ENCODE measurements at places on chromosomes 11 and 22.

GRCh38 chr11:46888636-46889035 lies 29.7 kb downstream of the LRP4 start:
- no peak for DNase-seq

GRCh38 chr11:74235121-74235520 lies 64.0 kb downstream of the PPME1 start:
- no peak for DNase-seq

- DNase-seq: no peak
Observed at GRCh38 chr11:36726420-36726819, 128.4 kb upstream of the RAG2 start.

GRCh38 chr11:109138196-109138595 lies 283.8 kb upstream of the C11orf87 start:
- DNase-seq: no peak

GRCh38 chr11:714436-714835 lies 8.4 kb downstream of the EPS8L2 start:
- no peak for DNase-seq

GRCh38 chr11:487571-488021 lies 19.4 kb downstream of the RNH1 start:
- no peak for DNase-seq

DNA sequence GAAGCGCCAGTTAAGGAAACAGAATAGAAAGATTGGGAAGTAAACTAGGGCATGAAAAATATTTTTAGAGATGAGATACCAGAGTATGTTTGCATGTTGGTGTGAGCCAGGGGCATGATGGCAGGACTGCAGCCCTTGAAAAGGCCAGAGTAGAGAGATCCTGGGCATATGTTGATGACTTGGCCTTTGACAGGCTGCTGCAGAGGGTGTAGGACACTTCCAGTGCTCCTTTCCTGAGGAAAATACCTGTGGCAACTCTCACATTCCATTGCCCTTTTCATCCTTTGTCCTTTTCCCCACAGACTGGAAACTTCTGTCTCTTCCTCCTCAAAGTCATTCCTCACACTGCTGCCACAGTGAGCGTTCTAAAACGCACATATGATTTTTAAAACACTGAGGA lies 150.7 kb upstream of the CCDC90B start:
- DNase-seq: no peak

DNA sequence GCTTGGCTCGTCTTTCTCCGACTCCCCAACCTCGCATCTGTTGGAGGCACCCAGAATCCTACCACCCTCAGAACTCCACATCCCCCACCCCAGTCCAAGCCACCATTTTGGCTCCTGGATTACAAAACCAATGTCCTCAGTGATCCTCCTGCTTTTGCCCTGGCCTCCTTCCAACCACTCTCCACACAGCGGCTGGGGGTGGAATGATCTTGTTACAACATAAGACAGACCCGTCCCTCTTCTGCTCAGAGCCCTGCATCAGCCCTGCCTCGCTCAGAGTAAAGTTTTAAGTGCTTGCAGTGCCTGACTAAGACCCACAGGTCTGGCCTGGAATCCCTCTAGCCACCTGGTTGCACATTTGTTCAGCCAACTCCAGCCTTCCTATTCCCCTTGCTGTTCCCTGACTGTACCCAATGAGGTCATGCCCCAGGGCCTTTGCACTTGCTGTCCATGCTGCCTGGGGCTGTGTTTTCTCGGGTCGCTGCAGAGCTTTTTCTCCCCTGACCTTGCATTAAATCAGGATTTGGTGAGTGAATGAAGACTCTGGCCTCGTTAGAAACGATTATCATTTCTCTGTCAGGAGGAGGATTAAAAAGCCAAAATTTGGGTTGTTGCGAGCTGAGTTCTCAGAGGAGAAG lies 67.3 kb downstream of the IGF2 start:
- DNase-seq: no peak

- no peak for DNase-seq
Observed at GRCh38 chr22:20438678-20439492, 1.3 kb upstream of the SCARF2 start.

GRCh38 chr11:111186308-111186915 lies 59.1 kb upstream of the POU2AF2 start:
- DNase-seq: no peak

DNA sequence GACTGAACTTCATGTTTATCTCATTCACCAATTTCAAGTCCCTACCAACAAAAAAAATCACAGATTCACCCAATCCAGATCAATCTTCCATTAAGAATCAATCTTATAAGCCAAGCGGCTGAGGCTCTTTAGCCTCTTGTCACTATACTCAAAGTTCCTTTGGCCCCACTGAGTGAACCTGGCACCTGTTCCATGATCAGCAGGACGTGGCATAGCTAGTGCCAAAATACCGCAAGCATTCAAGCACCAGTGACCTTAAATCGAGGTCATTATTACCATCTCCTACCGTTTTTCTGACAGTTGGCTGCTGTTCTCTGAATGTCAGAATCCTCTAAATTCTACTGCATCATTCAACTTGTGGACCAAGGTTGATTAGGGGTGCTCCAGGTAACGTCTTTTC lies 141.2 kb downstream of the CADM1 start:
- no peak for DNase-seq

DNA sequence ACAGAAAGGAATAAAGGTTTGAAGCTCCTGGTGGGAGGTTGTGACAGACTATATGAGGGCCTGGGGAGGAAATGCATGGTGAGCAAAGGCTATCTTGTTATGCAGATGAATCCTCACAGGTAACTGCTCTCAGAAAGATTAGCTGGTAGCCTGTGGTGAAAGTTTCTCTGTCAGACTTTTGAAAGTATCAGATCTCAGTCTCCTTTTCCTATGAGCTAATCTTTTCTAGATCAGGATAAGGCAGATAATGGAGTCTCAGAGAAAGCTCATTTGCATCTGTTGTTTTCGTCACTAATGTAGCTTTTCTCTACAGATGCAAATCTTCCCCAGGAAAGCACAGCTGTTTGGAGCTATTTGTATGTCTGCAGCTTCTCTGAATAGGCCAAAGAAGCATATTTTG lies 21.0 kb upstream of the OR6X1 start:
- no peak for DNase-seq

- no peak for DNase-seq
Observed at GRCh38 chr11:44964526-44965209, 14.0 kb upstream of the TP53I11 start.

GRCh38 chr11:103928802-103929161 lies 107.7 kb upstream of the DDI1 start:
- DNase-seq: no peak

Data from OCI-M1 (cell line).